Globus pallidus (tissue), 1 donor: ENCODE measurements at places on chromosomes 1 and 21.

DNA sequence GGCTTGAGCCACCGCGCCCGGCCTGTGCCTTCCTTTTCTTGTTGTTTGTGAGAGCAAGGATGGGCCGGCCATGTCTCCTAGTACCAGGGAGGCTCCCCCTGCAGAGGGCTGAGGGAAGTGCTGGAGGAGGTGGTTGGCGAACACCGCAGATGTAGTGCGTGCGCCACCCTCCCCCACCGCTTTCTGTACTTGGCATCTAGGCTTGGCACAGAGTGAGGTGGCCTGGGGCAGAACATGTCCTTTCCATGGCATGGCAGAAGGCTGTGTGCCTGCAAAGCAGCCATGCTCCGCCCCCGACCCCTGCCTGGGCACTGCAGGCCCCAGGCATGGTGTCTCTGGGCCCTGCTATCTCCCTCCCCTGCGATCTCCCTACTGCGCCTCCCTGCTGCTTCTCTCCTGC lies 30.7 kb downstream of the ALPL start:
- DNase-seq: no peak

DNA sequence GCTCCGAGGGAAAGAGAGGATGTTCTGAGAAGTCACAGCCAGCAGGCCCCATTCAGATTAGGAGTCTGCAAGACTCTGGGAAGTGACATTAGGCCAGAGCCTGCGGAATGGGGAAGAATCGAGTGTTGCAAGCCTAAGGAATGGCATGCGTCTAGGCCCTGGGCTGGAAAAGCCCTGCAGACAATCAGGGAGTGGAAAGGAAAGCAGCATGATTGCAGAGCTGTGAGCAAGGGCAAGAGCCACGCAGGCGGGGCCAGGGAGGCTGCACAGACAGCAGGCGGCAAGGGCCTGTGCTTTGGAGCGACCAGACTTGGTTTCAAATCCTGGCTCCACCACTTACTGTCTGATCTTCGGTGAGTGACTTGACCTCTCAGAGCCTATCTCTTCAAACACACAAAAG lies 118.2 kb downstream of the RRAGC start:
- no peak for DNase-seq

- no peak for DNase-seq
Observed at GRCh38 chr1:158199849-158200248, 19.2 kb downstream of the CD1D start.

- DNase-seq: no peak
Observed at GRCh38 chr1:100127226-100127625, 5.5 kb downstream of the SASS6 start.

- DNase-seq: no peak
Observed at GRCh38 chr1:63943393-63943792, 169.6 kb downstream of the ROR1 start.

DNA sequence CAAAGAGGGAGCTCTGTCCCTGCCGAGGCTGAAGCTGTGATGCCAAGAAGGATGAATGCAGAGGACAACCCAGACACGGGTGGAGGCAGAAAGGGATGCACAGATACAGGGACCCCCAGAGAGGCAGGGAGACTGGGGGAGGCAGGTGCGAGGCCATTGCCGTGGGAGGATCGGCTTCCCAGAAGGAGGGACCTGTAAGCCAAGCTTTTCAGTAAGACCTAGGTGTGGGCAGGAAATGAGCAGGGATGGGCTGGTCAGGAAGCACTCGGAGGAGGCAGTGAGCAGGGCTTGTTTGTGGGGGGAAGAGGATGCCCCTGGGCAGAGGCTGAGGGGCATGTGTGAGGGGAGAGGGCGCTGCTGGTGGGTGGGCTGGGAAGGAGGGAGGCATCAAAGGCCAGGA lies 67.7 kb upstream of the WNT4 start:
- no peak for DNase-seq

DNA sequence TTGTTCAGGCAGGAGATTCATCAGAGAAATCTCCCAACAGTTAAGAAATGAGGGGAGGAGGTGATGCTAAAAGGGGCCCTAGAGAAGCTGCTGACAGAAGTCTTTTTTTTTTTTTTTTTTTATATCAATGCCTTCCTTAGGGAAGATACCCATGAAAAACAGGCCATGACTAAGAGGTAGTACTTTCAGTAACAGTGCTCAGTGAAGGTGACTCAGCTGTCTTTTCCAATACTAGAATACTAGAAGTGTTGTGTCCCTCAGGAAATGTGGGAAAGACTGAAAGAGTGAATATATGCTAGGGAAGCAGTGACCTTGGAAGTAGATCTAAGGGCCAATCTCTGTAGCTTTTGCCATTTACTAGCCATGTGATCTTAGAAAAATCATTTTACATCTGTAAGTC lies 52.4 kb upstream of the SLFNL1 start:
- no peak for DNase-seq

- no peak for DNase-seq
Observed at GRCh38 chr1:62528015-62528414, 69.3 kb upstream of the ANGPTL3 start.

DNA sequence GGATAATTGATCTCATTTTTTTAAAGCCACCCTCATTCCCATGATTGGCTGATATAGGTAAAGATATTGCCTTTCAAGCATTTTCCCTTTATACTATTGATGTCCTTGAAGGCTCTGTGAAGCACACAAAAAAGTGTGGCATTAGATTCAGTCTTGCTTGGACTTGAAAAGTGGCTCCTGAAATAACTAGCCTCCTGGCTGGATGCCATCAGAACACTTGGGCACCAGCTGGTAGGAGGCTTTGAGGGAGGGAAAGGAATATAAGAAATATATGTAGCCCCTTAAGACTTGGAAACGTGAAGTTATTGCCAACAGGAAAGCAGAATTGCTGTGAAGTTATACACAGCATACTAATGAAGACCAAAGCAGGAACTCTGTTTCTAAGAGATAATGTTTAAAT lies 14.1 kb downstream of the MTR start:
- DNase-seq: no peak

GRCh38 chr1:157371221-157371620 lies 181.1 kb downstream of the FCRL5 start:
- no peak for DNase-seq

DNA sequence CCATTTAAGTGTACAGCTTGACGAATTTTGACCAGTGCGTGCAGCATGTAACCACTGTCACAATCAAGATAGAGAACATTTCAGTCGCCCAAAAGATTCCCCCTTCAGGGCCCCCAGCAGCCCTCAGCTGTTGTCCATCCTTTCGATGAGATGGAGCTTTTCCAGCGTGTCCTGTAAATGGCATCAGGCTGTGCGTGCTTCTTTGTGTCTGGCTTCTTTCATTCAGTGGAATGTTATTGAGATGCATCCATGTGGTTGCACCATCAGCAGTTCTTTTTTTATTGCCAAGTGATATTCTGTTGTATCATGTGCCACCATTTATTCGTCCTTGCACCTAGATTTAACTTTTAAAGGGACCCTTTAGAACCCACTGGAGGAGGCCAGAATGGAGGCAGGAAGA lies 21.9 kb downstream of the UBE2Q1 start:
- no peak for DNase-seq

GRCh38 chr1:153567621-153568366 lies 2.1 kb upstream of the S100A2 start:
- DNase-seq: no peak

DNA sequence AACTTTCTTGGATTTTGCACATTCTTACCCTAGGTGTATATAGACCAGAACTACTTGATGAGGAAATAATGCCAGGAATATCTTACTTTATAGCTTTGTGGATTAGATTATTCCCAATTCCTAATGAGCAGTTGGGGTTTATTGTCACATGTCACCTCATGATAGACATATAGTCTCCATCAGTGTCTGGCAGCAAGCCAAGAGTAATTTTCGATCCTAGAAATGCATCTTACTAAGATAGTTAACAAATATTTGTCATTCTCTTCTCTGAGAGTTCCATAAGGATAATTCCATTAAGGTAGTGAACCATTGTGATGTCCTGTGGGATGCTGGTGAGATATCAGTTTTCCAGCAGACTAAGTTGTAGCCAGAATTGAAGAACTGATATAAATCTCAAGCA lies 1282.9 kb upstream of the B3GALT2 start:
- DNase-seq: no peak

- peak; percentile 66 for DNase-seq
Observed at GRCh38 chr21:35720208-35720731, 340.1 kb downstream of the SETD4 start.

- DNase-seq: no peak
Observed at GRCh38 chr1:101365878-101366277, 129.1 kb downstream of the S1PR1 start.
